ENCODE measurements at places on chromosomes 2 and 18.

- DNase-seq, result no peak
Observed at GRCh38 chr18:22935431-22935830, 2.3 kb downstream of the RBBP8 start.

DNA sequence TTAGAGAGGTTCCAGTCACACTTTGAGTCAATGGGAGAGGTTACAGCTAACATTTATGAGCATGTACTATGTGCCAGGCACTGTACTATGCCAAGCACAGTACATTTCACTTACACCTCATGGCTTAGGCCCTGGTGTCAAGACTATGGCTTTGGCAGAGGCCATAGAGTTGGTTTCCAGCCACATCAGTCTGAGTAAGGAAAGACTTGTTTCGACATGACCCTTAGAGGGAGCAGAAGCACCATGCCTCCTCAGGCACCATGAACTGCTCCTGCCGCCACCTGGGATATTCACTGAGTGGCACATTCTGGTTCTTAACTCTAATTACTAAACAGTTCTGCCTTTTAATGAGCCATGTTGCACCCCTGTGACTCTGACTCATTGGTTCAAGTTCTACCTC is 12.7 kb downstream of the DGUOK start:
- DNase-seq, result peak; percentile 29

DNA sequence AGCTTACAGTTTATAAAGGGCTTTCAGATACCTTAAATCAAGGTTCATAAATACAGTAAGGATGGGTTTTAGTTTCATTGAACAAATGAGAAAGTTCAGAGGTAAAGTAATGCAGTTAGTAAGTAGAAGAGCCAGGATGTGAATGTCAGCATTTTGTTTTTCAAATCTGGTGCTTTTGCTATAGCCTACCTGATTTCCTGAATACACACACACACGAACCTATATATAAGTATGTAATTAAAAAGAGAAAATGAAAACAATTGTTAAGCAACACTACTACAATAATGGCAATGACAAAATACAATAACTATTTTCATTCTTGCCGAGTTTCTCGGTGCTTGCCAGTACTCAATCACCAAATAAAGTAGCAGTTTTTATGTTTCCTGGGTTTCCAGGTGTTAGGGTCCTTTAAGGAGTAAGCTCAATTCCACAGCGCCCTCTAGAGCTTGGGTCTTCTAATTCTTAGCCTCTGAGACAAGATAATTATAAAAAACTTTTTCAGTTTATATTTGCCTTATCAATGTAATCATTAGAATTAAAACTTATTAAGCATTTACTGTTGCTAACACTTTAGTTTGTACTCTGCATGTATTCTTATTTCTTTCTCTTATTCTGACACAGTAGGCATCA is 512.9 kb upstream of the ACVR2A start:
- no peak for DNase-seq

- no peak for DNase-seq
Observed at GRCh38 chr2:7324706-7325105, 407.5 kb downstream of the RNF144A start.

DNA sequence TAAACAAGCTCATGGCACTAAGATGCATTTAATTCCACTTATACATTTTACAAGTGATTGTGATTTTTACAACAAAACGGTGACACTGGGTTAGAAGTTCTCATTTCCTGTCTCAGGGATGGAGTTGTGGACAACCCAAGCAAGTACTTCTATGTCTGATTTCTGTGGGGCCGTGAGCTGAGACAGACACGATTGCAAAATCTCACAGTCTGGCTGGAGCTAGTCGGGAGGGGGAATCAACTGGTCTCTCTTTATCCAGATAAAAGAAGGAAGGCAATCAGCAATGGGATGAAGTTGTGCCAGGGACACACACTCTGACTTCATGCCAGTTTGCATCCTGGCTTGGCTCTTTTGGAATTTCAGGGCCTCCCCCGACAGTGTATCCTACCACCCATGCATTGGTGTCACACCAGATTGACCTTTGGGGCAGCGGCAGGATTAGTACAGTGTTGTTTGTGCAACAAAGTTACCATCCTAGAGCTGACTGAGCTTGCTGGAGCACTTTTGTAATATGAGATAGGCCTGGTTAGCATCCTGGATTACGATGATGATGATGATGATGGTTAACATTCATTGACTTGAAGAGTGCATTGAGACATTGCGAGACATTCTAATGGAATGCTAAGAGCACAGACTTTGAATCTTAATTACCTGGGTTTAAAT is 98.8 kb downstream of the CTAGE1 start:
- no peak for DNase-seq

Measured in CD4-positive, alpha-beta T cell treated with Interleukin-15 for 1 hour (primary cell).